Pancreas (tissue), 10 donors: ENCODE measurements at places on chromosomes 16 and 17. TPM values are rescaled to one million over a fixed set of nuclear protein-coding genes. Genes with fewer than 3 reads are reported as not detected.

DNA sequence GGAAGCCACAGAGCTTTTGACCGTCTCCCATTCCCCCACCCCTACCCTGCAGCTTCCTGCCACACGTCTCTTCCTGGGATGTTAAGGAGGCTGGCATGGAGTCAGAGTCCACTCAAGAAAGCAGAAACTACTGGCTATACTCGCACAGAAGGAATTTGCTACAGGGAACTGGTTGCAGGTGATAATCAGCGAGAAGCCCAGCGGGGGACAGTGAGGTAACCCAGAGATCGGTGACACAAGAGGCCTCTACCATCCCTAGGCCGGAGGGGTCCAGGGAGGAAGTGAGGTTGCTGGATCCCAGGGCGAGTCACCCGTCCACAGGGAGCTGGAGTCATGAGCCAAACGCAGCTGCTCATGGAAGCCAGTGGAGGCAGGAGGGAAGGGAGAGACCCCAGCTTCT lies 93.7 kb downstream of the SDK2 start:
- no peak for DNase-seq

The SERPINF2 gene
- total RNA-seq, result 1.6 TPM

DNA sequence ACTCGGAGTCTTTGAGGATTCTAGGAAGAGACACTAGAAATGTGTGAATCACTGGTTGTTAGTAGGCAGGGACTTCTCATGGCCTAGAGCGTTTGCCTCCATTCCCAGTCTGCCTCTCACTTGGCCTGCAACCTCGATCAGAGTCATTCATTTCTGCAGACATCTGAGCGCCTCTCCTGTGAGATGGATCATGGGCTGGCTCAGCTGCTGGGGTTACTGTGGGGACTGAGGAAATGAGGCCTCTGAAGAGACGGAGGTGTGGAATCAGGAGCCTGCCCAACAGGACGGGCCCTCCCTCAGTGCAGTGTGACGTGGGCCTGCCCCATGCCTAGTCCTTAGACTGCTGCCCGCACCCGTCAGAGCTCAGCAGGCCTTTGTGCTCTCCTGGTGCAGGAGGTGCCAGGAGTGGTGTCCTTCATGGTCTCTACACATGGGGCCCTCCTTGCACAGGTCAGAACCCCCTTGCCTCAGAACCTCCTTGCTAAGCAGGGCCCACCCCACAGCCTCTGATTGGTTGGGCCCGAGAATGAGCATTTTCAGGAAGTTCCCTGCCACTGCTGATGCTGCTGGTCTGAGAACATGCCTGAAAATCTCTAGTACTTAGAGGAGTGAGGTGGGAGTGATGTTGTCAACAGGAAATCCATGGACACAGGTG lies 99.4 kb downstream of the NPIPB11 start:
- DNase-seq, result no peak

The MINK1 gene
- total RNA-seq, result 46.9 TPM

GRCh38 chr17:47117386-47117785 lies 71.7 kb downstream of the CDC27 start:
- DNase-seq, result no peak

GRCh38 chr17:45150911-45151809 lies 2.9 kb downstream of the HEXIM1 start:
- DNase-seq, result no peak
